ENCODE measurements at places on chromosomes 1 and 21. TPM values are rescaled to one million over a fixed set of nuclear protein-coding genes. Genes with fewer than 3 reads are reported as not detected.

The LRRC71 gene
- not detected for total RNA-seq

The CYB561D1 gene
- total RNA-seq, result 4.0 TPM

The PBX1 gene
- 13.3 TPM for total RNA-seq

The CFAP57 gene
- total RNA-seq, result 0.49 TPM

The ASPM gene
- 17.7 TPM for total RNA-seq

The TIAM1 gene
- total RNA-seq, result 0.69 TPM

The HHIPL2 gene
- total RNA-seq, result 9.4 TPM

The LCE1C gene
- total RNA-seq, result not detected

The ZNF648 gene
- not detected for total RNA-seq
